Head of caudate nucleus (tissue), 42 donors: ENCODE measurements at places on chromosomes 13 and 19.

DNA sequence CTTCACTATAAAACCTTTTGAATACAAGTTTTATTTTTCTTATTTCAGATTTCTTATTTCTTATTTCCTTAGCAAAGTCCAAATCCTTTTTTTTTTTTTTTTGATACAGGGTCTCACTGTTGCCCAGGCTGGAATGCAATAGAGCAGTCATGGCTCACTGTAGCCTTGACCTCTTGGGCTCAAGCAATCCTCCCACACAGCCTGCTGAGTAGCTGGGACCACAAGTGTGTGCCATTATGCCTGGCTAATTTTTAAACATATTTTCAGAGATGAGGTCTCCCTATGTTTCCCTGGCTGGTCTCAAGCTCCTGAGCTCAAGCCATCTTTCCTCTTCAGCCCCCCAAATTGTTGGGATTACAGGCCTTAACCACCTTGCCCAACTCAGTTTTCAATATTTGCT lies 334.3 kb downstream of the DLEU7 start:
- no peak for DNase-seq

GRCh38 chr19:54851353-54851752 lies 1.1 kb downstream of the KIR3DL2 start:
- no peak for DNase-seq

GRCh38 chr13:99208845-99209527 lies 8.3 kb downstream of the UBAC2 start:
- DNase-seq, result no peak

DNA sequence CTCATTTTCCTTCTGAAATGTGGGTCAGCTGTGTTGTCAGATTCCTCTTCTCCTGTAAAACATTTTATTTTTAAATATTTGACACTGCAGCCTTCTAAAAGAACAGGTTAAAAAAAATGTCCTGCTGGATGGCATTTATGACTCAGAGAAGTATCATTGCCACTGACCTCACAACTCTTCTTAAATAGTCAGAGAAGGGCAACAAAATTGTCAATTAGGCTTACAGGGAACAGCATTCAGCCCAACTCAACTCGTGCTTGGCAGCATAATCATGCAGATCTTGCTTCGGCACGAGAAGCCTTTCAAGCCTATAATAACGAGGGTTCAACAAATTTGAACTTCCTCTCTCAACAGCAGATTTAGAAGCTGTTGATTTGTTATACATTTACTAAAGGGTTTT lies 296.7 kb upstream of the DACH1 start:
- no peak for DNase-seq

- no peak for DNase-seq
Measured at GRCh38 chr19:51417810-51418157, 342 bp upstream of the SIGLEC10 start.

- peak; percentile 45 for DNase-seq
Measured at GRCh38 chr19:49387936-49388372, at the start of gene KASH5. KASH5 (plus strand) TSS chr19:49388249; CDS start chr19:49390884, 2,635 bp downstream.

GRCh38 chr13:20125783-20126165 lies 35.1 kb downstream of the GJA3 start:
- no peak for DNase-seq
